Activated T-helper 1 cell treated with anti-CD3 and anti-CD28 coated beads, Interleukin-2, amount 50 U/mL, for 16 hours (primary cell): ENCODE measurements at places on chromosomes 6 and 20.

GRCh38 chr6:82436740-82437139 lies 73.1 kb downstream of the TPBG start:
- DNase-seq = no peak

GRCh38 chr6:100948381-100949133 lies 67.4 kb upstream of the ASCC3 start:
- no peak for DNase-seq

DNA sequence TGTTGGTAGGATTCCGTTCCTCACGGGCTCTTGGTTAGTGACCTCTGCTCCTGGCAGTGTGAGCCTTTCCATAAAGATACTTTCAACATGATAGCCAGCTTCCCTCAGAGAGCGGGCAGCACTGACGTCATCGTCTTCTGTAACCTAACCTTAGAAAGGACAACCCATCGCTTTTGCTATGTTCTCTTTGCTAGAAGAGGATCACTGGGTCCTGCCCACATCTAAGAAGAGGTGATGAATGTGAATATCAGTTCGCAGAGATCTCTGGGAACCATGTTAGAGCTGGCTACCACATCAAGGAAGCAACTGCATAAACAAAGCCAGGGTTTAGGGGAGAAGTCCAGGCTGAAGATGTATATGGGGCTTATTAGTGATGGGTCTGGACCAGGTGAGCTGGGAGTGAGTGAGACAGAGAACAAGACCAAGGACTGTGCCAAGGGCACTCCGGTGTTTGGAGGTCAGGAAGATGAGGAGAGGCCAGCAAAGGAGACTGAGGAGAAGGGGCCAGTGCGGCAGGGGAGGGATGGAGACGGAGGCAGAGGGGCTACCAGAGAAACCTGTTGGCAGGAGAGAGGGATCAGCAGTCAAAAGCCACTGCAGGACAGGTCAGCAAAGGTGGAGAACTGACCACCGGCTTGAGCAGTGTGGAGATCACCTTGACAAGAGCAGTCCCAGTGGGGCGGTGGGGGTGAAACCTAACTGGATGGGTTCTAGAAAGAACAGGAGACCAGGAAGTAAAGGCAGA lies 39.7 kb downstream of the PIM1 start:
- DNase-seq = no peak

DNA sequence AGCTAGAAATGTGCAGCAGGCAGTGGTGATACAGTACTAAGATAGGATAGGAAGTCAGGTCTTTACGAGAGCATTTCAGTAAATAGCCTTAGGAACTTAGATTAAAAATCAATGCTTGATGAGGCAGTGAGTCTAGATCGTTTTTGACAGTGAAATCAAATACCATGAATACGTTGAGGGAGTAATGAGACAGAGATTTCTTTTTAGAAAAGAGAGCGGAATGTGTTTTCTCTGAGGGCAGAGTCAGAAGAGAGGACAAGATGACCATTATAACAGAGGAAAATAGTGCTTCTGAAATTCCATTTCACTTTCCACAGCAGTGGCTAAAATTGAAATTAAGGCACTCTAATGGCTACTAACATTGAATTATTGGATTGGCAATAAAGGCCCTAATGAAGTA lies 339.6 kb downstream of the UTRN start:
- DNase-seq = no peak

GRCh38 chr6:84976526-84977362 lies 212.3 kb upstream of the TBX18 start:
- DNase-seq = no peak

DNA sequence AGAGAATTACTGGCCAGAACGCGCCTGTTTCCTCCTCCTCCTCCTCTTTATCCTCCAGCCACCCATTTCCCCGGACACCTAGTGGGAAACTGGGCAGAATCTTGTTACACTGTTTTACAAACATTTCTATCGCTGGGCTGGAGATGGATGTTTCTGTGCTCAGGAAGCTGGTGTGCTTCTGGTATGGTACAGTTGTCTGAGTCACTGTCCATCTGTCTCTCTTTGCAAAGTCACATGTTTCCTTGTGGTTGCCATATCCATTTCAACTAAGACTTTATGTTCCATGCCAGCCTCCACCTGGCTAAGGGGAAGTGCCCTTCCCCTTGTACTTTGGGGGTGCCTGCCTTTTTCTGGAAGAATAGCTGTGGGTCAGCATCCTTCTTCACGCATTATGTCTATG lies 52.9 kb upstream of the SLC22A16 start:
- no peak for DNase-seq

- no peak for DNase-seq
Measured at GRCh38 chr6:97459535-97459934, 176.5 kb upstream of the MMS22L start.

- no peak for DNase-seq
Measured at GRCh38 chr6:1611322-1611571, 1.5 kb downstream of the FOXC1 start.

DNA sequence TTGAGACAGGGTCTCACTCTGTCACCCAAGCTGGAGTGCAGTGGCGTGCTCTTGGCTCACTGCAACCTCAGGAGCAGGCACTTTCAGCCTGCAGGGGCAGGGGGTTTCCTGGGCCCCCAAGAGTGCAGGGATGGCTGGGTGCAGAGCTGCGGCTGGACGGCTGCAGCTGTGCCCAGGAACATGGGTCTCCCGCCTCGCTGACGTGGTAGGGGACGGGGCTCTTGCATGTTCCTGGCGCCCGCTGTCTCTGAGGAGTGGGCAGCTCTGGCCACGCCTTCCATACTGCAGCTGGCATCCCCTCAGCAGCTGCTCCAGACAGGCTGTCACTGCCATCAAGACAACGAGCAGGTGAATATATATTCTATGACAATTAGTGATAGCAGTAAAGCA lies 2.2 kb upstream of the DEK start:
- DNase-seq = no peak

DNA sequence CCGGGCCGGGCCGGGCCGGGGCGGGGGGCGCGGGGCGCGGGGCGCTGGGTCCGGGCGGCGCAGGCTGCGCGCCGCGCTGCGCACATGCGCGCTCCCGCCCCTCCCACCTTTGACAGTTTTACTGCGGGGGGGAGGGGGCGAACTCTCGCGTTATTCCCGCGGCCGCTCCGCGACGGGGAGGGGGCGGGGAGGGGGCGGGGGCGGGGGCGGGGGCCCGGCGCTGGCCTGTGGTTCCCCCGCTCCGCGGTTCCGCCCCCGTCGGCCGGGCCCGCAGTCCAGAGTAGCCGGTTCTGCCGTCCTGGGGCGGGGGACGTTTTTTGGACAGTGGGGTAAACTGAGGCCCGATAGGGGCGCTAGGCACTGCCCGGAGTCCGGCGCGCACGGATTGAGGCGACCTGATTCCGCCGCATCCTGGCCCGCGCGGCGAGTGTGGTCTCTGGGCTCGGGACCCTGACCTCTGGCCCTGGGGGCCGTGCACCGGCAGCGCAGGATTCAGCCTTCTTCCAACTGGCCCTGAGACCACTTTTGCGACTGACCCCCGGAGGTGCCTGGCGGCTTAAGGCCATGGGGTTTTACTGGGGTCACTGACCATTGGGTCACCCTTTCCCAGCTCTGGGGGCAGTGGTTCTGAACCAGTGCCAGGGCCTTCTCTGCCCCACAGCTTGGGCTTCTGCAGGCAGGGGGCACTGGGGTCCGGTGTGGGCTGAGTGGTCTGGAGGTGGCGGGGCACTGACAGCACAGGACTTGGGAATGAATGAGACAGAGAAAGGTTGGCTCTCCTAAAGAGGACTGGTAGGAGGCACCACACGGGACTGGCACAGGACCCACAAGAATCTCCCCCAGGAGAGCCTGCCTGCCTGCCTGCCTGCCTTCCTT lies at the start of gene ZNF512B:
Gene ZNF512B, minus strand, starts transcription at position 93 of the 876 bp plus-strand sequence. CDS start 1,980 bp downstream, outside the sequence.
- peak; percentile 42 for DNase-seq

DNA sequence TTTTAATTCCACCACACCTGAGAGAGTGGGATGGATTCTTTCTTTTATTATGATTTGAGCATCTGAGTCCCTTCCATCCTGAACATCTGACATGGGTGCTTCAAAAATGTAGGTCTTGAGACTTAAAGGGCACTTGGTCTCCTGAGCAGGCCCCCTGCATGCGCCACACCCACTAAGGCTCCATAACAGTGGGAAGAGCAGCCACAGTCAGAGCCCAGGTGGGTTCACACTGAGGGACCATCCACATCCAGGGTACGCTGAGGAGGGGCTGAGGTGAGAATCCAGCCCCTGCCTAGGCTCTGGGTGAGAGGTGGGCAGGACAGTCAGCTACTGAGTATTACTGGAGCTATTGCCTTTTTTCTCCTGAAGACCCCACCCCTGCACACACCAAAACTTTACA lies 42.7 kb downstream of the HLA-A start:
- no peak for DNase-seq

DNA sequence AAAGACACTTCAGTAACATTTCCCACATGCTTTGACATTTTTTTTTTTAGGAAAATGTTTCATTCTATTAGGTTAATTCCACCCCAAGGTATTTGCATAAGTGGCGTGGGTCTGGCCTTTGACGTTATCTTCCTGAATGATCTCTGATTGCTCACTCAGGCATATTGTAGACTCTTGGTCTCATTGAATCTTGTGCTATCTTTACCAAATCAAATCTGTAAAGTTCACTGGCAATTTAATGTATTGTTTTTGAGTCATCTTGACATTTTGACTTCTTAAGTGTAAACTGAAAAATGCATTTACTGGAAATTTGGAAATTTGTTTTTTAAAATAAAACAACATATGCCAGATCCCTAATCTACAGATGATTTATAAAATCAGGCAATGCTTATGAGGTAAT lies 16.0 kb upstream of the VIP start:
- DNase-seq = no peak

DNA sequence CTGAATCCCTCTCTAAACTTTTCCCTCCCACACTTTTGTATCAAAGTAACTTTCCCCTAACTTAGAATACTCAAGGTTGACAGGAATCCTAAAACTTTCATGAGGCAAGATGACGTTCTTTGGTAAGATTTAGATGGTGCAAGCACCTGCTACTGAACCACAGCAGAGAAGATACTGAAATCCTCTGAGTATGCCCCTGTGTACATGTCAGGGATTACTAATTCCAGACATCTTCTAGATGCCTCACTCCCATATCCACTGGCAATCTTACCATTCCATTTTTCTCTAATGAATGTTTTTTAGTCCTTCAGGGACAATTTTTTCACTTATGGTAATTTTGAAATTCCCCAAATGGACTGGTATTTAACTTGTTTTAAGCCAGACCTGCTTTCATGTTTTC lies 9.1 kb downstream of the APOBEC2 start:
- no peak for DNase-seq

- DNase-seq = no peak
Measured at GRCh38 chr6:4936681-4937041, 67.2 kb downstream of the RPP40 start.

- no peak for DNase-seq
Measured at GRCh38 chr6:31713991-31714684, 1.0 kb upstream of the LY6G6D start.

- no peak for DNase-seq
Measured at GRCh38 chr6:52186480-52186879, 305 bp downstream of the IL17A start.
